ENCODE measurements at places on chromosomes 3 and 15.
A peak's percentile ranks its signal among the peaks of the same experiment; 100 is the strongest.

DNA sequence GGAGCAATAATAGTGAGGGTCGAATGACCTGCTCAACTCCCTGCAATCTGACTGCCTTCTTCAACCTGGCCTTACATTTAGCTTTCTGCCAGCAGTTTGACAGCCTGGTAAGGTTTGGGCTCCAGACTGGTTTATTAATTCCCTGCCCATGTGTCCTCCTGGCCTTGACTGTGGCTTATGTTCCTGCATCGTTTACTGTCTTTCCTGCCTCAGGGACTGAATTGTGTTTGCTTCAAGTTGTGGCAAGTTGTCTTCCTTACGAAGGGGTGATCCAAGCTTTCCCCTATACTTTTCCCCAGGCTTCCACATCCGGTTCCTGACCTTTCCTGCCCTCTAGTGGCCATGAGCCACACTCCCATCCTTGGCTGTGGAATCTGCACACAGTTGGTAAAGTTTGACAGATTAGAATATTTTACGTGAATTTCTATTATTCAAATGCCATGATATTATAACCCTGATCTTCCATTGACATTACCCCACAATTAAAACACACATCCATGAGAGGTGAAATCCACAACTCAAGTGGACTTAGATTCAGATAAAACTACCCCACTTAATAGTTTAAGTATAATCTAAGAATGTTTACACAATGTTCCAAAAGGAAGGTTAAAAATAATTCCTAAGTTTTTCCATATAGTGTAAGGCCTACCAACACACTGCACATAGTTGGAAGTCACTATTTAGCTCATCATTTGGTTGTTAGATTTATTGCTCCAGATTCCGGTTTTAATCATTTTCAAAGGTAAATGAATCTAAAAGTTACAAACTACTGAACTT lies 95.7 kb downstream of the NEDD4 start:
- DNase-seq = peak; percentile 5

GRCh38 chr15:64503640-64504039 lies 43.3 kb downstream of the ZNF609 start:
- no peak for DNase-seq

GRCh38 chr3:145519398-145520047 lies 641.5 kb downstream of the PLOD2 start:
- DNase-seq = no peak

DNA sequence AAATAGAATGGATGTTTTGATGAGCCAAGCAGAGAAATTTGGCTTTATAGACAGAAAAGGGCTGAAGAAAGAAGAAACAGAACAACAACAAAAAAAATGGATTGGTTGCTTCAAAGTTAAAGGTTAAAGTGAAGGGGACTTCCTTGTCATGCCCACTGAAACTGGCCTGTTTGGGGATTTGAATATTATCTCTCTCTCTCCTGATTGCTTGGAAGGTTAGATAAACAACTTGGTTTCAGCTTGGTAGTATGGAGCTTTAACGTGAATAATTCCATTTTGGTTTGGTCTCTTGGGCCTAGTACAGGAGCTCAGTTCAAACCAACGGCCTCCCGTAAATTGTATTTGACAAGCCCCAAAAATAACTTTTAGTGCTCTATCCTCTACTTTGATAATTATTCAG lies 70.8 kb upstream of the MBNL1 start:
- no peak for DNase-seq

- no peak for DNase-seq
Measured at GRCh38 chr3:42632146-42632545, 21.4 kb upstream of the ZBTB47 start.

DNA sequence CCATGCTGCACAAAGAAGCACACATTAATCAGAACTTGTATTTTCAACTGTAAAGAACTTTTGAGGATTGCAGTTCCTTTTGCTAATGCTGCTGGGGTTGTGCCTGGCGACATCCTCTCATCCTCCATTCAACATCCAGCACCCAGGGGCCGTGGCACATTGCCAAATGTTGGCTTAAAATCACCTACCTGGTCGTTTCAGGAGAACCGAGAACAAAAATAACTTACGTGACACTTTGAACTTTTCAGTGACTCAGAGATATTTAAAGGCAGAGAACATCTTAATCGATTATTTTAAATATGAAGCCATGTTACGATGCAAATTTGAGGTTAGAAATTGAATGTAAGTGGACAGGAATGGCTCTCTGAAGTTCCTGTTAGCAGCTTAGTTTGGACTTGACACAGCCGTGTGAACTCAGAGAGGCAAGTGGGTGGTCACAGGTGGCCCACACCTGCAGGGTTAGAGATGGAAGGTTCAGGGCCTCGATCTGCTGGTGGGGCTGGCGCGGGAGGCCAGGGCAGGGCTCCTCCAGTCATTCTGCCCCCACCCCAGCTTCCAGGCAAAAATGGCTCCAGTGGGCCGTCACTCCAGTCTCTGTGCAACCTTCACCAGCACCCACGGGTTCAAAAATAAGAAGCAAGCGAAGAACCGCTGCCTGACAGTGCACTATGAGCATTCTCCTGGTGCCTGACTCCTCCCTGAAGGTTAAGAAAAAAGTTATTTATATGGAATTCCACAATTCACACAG lies 12.2 kb downstream of the LRRK1 start:
- no peak for DNase-seq

DNA sequence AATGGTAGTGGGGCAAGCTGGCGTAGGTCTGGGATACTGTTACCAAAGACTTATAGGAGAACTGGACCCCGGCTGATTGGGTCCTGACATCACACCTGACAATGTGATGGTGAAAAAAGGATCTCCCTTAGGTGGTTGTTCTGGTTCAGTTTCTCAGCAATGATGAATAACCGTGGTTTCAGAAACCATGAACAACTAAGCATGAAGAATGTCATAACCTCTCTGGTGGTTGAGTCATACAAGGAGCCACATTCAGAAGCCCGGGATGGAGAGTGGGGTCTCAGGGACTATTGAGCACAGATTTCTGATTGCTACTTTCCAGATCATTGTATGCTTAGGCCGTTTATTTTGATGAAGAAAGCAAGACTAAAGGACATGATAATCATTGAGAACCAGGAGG lies 17.4 kb downstream of the GPR160 start:
- no peak for DNase-seq

GRCh38 chr15:59892985-59893384 lies 111.1 kb upstream of the FOXB1 start:
- DNase-seq = no peak

GRCh38 chr3:12686096-12686495 lies 22.2 kb upstream of the RAF1 start:
- DNase-seq = no peak

DNA sequence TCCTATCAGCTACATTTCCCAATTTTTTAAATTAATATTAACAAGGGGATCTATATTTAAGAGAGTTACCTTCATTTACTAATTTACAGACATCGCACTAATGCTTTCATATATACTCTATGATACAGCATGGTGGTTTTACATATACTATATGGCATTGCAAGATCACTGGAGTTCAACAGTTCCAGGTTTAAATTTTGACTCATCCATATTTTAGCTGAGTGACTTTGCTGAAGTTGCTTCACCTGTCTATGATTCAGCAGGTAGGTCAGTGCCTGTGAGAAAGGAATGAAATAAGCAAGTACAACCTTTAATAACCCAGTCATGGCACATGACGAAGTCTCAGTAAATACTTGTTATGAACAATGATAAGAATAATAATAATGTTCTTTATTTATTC lies 211.1 kb downstream of the P3H2 start:
- DNase-seq = no peak

DNA sequence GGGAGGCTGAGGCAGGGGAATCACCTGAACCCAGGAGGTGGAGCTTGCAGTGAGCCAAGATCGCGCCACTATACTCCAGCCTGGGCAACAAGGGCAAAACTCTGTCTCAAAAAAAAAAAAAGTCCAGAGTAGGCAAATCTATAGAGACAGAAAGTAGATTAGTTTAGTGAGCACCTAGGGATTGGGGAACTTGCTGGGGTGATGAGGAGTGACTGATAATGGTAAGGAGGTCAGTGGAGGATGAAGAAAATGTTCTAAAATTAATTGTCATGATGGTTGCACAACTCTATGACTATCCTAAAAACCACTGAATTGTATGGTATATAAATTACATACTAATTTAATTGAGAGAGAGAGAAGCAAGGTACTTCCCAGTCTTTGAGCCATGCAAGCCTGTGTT lies 27.8 kb upstream of the LYZL4 start:
- DNase-seq = no peak

DNA sequence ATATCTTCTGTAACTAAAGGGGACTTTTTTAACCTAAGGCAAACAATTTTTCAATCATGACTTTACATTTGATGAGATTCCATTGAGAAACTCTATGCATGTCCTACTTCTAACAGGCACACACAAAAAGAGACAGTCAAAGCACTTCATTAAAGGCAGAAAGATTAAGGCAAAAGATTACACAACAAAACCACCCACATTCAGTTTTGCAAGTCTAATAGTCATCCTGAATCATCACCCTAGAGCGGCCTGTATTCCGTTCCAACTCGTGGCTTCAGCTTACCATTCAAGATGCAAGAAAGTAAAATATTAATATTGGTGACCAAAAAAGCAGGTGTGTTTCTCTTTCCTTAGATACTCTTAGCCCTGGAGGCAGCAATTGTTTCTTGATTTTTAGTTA lies 205.9 kb downstream of the P3H2 start:
- no peak for DNase-seq

- no peak for DNase-seq
Measured at GRCh38 chr3:112010636-112011035, 11.9 kb downstream of the TAGLN3 start.

- DNase-seq = no peak
Measured at GRCh38 chr3:52237006-52237656, 1.8 kb downstream of the TWF2 start.

GRCh38 chr15:41936155-41936554 lies 36.2 kb downstream of the EHD4 start:
- DNase-seq = no peak

GRCh38 chr3:153144779-153145178 lies 17.2 kb upstream of the RAP2B start:
- DNase-seq = no peak

- no peak for DNase-seq
Measured at GRCh38 chr15:67917636-67918035, 77.8 kb upstream of the RNU6-1 start.

Measured in stimulated activated CD4-positive, alpha-beta T cell treated with anti-CD3 and anti-CD28 coated beads, Interleukin-12 subunit alpha, Interleukin-12 subunit beta, amount 100 ng/mL, for 48 hours (primary cell).